Umbilical cord (tissue), 2 donors: ENCODE measurements at places on chromosomes 3 and 15. TPM values are rescaled to one million over a fixed set of nuclear protein-coding genes. Genes with fewer than 3 reads are reported as not detected.

DNA sequence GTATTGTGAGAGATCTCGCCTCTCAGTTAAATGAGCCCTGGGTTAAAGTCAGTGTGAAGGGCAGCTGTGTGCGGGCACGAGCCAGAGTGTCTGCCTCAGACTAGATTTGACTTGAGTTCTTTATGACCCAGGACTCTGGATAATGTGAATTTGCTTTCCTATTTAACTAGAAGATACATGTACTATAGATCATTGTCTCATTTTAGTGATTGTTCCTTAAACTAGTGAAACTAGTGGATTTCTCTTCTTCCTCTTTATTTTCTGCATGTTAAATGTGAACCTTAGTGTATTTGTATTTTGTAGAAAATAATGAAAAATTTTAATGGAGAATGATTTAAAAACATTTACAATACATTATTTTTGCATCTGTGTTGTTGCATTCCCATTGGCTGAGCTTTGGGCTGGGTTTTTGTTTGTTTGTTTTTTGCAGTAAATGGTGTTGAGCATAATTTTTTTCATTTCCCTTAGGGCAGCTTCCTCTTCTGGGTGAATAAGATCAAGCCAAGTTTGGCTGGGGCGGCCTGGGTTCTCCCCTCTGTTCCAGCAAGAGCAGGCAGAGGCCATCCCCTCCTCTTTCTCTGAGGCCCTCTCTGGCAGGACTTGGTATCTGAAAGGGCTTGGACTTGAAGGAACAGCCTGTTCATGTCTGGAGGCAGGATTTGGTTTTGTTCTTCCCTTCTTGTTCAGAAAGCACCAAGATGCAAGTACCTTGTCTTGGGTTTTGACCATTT lies 15.0 kb downstream of the GCSAM start:
- no peak for DNase-seq

The SPRED1 gene
- total RNA-seq = 74.9 TPM

DNA sequence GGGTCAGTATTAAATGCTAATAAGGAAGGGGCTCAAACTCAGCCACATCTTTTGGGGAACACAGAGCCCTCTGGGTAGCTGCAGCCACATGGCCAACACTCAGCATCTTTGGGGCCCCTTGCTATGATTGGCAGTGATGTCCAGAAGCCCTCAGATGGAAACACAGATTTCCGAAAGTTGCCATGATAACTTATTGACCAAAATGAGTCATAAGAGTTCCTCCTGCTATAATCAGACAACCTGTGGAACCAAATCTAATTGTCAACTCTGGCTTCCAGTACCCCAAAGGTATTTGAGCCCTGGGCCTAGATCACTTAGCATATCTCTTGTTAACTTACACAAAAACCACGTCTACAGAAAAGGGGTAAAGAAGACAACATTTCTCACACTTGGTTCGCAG lies 392.2 kb downstream of the KCNH8 start:
- DNase-seq = no peak

The SHQ1 gene
- 17.1 TPM for total RNA-seq

DNA sequence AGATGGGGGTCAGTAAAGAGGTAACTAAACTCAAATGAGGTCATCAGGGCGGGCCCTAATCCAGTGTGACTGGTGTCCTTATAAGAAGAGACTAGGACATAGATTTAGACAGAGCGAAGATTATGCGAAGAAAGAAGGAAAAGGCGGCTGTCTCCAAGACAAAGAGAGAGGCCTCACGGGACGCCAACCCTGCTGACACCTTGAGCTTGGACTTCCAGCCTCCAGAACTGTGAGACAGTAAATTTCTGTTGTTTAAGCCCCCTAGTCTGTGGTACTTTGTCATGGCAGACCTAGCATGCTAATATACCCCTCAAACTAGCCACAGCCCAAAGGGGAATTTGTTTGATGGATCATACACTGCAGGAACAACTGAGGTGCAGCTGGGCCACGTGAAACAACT lies 183.0 kb downstream of the ABHD5 start:
- DNase-seq = no peak

DNA sequence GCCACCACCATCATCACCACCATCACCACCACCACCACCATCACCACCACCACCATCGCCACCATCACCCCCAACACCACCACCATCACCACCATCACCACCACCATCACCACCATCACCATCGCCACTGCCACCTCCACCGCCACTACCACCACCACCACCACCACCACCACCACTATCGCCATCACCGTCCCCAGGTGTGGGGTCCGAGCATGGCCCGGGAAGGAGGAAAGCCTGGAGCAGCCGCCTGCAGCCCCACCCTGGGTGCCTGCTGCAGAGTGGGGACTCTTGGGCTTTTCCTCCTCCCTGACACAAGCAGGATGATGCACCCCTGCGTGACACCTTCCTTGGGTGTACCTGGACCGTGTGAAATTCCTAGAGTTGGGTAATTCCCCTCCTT lies 43.9 kb downstream of the MUC4 start:
- no peak for DNase-seq

The DAZL gene
- total RNA-seq = 2.9 TPM

The RASGRP1 gene
- total RNA-seq = 4.6 TPM

The TCAIM gene
- total RNA-seq = 63.3 TPM
